ENCODE measurements at places on chromosomes 2 and 18.

DNA sequence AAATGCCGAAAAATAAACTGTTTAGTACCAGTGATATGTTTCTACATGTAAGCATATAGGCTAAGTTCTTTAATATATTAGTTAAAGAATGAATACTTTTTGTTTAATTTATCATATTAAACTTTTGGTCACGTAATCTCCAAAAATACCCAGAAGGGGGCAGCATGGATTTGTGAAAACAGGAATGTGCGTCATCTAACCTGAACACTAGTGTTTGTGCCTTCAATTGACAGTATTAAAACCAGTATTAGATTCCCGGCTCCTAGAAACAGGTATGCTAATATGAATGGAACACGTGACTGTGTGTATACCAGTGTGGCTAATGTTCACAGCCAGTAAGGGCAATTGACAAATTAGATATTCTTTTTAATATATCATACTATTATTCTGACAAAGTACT, 51.8 kb downstream of the WDR7 start:
- DNase-seq = peak; percentile 21

- DNase-seq = no peak
These were observed 71.6 kb upstream of the CHRNA1 start for GRCh38 chr2:174835797-174836255.

GRCh38 chr2:43265421-43265820, 39.0 kb upstream of the ZFP36L2 start:
- no peak for DNase-seq

GRCh38 chr2:144414324-144414845, 105.5 kb downstream of the ZEB2 start:
- no peak for DNase-seq

GRCh38 chr2:16313235-16313975, 352.2 kb downstream of the CYRIA start:
- DNase-seq = no peak

DNA sequence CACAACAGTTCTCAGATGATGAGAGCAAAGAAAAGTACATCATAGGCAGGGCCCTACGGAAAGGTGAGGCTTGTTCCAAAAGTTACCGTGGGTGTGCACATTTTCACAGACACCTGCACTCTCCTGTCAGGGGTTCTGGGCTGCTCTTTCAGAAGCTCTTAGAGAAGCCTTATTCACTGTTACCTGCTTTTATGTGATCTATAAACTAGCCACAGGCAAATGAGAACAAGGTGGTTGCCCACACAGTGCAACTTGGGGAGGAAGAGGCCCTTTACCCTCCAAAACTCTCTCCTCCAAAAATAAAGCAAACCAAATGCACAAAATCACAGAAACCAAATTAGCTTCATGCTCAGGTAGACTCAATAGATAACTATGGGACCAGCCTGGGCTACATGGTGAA, 11.1 kb upstream of the CUL3 start:
- DNase-seq = no peak

GRCh38 chr2:193517615-193518014, 1322.9 kb upstream of the TMEFF2 start:
- DNase-seq = no peak

DNA sequence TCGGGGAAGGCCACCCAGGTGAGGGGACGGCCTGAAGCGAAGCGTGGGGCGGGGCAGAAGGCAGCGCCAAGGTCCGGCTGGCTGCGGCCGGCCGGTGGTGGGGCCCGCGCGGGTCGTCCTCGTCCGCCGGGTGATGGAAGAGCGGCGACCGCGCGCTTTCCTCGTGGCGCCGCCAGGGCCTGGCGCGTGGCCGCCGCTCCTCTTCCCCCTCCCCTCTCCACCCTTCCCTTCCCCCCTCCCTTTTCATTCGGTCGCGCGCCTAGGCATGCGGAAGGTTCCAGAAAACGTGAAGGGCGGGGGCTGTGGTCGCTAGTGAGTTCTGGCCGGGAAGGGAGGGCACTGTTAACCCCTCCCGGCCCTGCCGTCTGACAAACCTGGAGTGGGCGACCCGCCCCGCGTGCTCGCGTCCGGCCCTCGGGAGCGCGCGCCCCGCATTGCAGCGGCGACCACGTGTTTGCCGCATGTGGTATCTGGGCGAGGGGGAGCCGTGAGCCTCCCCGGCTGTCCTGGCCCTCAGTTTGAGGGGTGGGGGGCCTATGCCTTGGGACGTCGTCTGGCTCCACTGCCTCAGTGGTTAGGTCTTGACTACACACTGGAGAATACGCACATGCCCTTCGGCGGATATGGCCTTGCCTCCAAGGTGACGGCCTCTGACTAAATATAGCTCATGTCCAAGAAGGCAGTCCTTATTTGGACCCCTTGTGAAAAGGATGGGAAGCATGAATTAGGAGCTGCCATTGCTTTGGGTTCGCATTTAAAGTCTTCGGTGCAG, 579 bp downstream of the MAT2A start:
- DNase-seq = peak; percentile 58

DNA sequence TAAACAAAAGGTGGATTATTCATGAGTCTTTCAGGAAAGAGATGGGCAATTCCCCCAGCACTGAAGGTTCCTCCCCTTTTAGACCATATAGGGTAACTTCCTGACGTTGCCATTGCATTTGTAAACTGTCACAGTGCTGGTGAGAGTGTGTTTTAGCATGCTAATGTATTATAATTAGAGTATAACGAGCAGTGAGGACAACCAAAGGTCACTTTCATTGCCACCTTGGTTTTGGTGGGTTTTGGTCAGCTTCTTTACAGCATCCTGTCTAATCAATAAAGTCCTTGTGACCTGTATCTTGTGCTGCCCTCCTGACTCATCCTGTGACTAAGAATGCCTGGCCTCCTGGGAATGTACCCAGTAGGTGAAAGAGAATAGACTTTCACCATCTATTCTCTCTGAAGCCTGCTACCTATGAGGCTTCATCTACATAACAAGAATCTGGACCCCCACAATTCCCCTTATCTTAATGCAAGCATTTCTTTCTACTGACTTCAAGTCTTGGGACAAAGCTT, 148.7 kb downstream of the CABLES1 start:
- DNase-seq = no peak

DNA sequence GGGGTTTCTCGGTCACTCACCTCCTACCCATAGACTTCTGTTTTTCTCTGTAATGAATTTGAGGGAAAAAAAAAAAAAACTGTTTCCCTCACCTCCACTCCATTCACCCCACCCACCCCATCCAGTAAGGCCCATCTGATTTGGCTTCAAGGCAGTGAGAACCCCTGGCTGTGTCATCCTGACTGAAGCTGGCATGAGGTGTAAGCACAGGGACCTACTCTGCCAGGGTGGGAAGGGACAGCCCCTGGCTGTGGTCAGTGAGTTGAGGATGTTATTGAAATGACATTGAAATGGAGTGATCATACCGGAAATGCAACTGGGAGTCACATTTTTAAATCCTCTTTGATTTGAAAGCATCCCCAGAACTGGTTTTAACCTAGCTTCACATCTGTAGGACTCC, 19.1 kb upstream of the BCL2L11 start:
- DNase-seq = no peak

- no peak for DNase-seq
These were observed 9.6 kb upstream of the TGIF1 start for GRCh38 chr18:3440341-3440740.

DNA sequence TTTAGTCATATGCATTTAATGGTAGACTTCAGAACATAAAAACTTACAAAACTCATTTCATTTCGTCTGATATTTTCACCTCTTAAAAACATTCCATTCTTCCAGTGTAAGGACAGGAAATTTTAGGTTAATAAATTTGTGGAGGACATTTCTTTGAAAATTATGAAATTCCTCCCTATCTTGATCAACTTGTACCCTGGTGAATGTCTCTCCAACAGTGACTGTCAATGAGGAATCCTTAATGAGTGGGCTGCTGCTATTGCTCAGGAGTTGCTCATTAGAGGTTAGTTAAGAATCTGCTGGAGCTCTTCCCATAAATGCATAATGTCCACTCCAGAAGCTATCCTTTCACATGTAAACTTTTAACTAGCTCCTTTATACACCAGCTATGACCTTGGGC, 69.1 kb downstream of the LRP1B start:
- no peak for DNase-seq

- no peak for DNase-seq
These were observed 1.8 kb upstream of the PDE11A start for GRCh38 chr2:178074123-178075005.

DNA sequence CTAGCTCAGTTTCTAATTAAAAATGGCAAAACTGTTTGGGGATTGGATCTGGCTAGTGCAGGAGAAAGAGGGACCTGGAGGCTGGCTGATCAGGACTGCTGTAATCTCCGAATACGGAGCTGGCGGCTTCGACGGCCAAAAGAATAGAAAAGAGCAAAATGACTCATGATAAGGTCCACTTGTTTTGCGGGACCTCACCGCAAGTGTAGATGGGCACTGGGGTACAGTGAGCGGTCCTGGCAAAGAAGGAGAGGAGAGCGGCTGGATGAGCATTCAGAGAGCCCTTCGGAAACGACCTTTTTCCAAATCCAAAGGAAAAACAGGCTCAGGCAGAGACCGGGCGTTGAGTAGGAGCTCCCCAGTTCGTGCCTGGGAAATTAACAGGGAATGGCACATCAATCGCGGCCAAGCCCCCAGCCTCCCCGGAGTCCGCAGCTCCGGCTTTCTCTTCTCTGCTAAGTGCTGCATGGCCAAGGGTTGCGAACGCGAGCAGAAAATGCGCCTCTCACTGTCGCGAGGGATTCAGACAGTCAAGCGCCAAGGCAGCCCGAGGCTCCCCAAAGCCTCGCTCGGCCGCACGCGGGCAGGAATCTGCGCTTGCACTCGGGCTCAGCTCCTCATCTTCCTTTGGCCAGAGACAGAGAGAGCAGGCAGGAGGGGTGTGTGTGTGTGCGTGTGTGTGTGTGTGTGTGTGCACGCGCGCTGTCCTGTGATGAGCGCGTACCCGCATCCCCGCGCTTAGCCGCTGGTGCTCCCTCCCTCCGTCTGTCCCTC, 1.8 kb downstream of the DCC start:
- peak; percentile 56 for DNase-seq

- DNase-seq = no peak
These were observed 35.8 kb upstream of the CACNB4 start for GRCh38 chr2:152134488-152135280.

DNA sequence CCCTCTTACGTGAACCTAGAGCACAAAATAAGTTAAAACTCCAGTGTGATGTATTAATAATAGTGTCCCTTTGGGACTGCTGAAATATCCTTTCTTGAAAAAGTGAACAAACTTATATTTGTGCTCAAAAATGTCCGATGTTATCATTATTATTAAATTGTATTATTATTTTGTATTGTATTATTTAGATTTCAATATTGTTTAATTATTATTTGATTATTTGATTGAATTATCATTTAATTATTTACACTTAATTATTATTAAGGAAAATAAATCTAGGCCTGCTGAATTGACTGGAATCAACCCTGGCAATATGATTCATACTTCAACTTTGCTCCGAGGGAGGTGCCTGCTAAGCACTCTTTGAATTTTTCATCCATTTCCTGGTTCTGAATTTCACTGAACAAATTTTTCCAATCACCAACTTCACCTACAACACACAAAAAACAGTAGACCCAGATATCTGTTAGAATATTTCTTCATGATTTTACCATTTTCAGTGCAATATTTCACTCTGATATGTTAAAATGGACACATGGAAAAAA, 10.9 kb upstream of the EIF2AK2 start:
- no peak for DNase-seq

DNA sequence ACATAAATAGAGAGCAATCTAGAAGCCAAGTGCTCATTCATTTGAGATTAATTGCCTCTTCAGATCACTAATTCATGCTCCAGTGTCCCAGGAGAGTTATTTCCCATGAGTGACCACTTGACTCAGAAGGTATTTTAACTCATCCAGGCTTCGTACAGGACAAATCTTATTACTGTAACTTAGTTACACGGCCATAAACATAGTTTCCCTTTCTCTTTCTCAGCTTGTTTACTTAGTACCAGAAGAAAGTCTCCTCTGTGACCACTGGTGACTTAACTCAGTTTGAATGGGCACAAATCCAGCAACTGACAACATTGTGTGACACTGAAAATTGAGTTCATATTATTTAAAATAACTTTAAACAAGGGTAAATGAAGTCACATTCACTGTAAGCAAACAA, 25.3 kb downstream of the MMADHC start:
- DNase-seq = no peak

GRCh38 chr2:36469710-36470109, 114.1 kb downstream of the CRIM1 start:
- DNase-seq = no peak

- no peak for DNase-seq
These were observed 14.2 kb downstream of the PIKFYVE start for GRCh38 chr2:208280234-208280633.

GRCh38 chr18:77062518-77063003, 70.0 kb downstream of the MBP start:
- DNase-seq = no peak

- no peak for DNase-seq
These were observed 69.4 kb downstream of the CABLES1 start for GRCh38 chr18:23204589-23205235.

GRCh38 chr2:28726177-28726576, 25.5 kb upstream of the PPP1CB start:
- DNase-seq = no peak

DNA sequence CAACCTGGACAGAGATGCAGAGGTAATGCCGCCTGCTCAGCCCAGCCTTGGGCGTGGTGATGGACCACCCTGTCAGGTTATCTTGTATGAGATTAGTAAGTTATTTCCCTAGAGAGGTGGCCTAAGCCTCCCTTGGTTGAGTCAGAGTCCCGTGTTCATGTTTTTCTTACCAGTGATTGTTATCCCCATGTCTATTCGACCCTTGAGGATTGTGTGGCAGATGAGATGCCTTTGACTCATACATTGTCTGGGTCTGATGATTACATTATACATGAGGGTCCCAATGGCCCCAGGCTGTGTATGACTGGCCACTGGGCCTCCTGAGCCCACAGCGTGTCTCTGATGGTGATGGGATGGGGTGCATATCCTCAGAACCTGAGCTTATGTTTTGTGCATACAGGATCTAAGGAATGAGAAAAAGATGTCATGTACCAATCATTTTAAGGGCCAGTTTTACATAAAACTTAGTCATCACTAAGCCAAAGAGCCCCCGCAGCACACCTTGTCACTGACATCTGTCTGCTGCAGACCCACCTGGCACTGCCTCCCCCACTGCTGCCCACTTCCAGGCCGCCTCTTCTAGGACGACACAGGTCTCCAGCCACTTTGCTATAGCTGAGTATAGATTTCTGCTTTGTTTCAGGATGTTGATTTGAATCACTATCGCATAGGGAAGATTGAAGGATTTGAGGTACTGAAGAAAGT, 7.7 kb downstream of the PPP1R7 start:
- DNase-seq = no peak
